H1 (cell line): ENCODE measurements at places on chromosomes 4 and X. TPM values are rescaled to one million over a fixed set of nuclear protein-coding genes. Genes with fewer than 3 reads are reported as not detected.

DNA sequence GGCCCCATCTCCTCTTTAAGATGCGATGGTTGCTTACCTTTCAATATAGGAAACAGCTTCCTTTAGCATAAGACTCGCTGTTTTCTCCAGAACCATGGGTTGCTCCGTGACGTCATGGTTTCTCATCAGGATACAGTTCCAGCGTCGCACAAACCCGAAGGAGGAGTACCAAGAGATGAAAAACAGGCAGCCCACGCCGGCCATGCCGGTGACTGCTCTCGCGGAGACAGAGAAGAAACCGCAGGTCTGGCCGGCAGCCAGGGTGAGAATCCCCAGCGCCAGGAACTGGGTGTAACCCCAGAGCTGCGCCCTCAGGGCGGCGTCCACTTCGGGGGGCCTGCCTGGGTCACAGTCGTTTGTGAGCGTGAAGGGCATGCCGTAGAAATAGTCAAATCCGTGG lies 11.4 kb downstream of the ARSD start:
- DNase-seq, result no peak
- H3K36me3 ChIP-seq, result no peaks in the 10 kb centered on the region
- H3K4me1 ChIP-seq, result peaks cover 2% of the 10 kb centered on the region; the same call in 1 of the 2 replicates

DNA sequence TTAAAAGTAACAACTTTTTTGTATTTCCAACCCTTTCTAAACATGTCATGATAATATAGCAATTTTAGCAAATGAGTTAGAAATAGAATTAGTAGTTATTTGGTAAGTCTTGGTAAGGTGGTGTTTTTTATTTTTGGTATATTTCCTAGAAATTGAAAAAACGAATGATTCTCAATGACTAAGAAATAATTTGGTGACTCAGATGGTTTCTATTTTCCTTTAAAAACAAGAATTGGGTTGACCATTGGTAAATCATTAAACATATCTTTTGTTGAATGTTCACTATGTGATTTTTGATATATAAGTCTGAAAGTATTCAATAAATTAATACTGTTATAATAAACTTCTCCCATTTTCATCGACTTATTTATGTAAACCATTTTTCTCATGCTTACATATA lies 206.2 kb upstream of the BANK1 start:
- no peak overlapping the region for H3K27ac ChIP-seq
- H3K36me3 ChIP-seq, result no peaks in the 10 kb centered on the region
- no peak overlapping the region for H3K4me3 ChIP-seq

Gene RPS6KA6
- total RNA-seq, result 14.6 and 14.7 TPM in 2 replicates

Gene SSX2
- not detected in 2 replicates for total RNA-seq

Gene FAM236A
- not detected in 2 replicates for total RNA-seq
